Fibroblast of mammary gland (primary cell): ENCODE measurements at places on chromosomes 11 and 22.
A peak's percentile ranks its signal among the peaks of the same experiment; 100 is the strongest.

- DNase-seq: no peak
These were observed 2.1 kb downstream of the SLC43A1 start for GRCh38 chr11:57513452-57513795.

GRCh38 chr11:130614591-130614990 is 166.1 kb downstream of the ADAMTS15 start:
- no peak for DNase-seq

- DNase-seq: peak; percentile 46
These were observed at the start of gene APBB1 for GRCh38 chr11:6419009-6419631. TSS of gene APBB1 (minus strand) at chr11:6419094. CDS start at chr11:6411347, 7,747 bp downstream.

DNA sequence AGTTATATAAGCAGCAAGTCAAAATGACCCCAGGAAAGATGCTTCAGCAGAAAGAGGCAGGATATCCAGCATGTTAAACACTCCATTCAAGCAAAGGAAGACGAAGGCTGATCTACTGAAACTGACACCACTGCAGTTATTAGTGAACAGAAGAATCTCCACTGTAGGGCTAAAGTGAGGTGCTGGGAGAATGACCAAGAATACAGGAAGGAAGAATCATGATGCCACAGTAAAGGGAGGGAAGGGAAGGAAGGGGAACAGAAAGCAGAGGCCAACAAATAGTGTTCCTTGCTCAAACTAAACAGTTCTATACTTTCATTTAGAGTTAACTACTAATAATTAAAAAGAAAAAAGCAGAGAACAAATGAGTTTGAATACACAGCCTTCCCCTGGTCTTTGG is 92.5 kb downstream of the SIK3 start:
- DNase-seq: no peak

- no peak for DNase-seq
These were observed 47.8 kb downstream of the ARHGAP42 start for GRCh38 chr11:100734743-100735527.

DNA sequence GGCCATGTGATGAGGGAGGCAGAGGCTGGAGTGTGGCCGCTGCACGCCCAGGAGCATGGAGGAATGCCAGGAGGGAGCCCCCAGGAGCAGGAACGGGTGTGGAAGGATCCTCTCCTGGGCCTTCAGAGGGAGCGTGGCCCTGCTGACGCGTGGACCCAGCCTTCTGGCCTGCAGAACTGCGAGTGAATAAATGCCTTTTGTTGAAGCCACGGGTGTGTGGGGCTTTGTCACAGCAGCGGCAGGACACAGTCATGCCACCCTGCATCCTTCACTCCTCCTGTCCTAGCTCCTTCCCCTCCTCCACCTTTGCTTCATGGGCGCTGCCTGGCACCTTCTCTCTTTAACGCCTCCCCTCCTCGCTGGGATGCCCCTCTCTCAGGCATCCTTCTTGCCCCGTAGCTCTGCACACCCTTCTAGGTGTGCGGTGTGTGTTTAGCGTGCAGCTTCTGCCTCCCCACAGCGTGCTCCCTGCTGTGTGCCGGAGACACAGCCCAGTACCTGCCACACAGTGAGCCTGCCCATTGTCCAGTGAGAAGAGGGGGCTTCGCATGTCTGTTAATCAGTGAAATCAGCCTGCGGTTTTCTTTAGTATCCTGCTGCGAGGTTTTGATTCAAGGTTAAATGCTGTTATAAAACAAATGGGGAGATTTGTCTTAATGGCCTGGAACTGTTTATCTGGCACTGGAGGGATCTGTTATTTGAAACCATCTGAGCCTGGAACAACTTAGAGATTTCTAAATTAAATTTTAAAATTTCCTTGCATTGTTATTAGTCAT is 459.6 kb downstream of the TBC1D22A start:
- DNase-seq: no peak

- DNase-seq: no peak
These were observed 666.6 kb downstream of the CNTN5 start for GRCh38 chr11:99687320-99687719.
